ENCODE measurements at places on chromosomes 1 and 21.
A peak's percentile ranks its signal among the peaks of the same experiment; 100 is the strongest.

DNA sequence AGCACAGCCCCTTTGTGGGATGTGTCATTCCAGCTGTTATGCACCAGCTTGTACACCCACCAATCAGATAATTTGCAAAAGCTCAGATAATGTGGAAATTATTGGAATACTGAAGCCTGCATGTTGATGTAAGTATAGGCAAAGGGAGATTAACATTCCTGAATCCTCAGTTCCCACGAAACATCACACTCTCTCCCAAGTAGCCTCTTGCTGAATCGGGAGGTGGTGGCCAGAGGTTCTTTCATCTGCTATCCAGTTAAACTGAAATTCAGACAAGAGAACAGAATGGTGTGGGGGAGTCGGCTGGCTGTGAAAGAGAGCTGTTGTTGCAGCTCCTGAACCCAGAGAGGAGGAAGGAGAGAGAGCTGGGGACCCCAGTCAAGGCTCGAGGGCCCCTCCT is 170.9 kb downstream of the ZBTB18 start:
- no peak for DNase-seq

GRCh38 chr1:204072931-204073836 is at the start of gene SOX13:
Gene SOX13 (plus strand): TSS chr1:204073115. CDS start chr1:204112916, 39,801 bp downstream.
- peak; percentile 90 for DNase-seq

DNA sequence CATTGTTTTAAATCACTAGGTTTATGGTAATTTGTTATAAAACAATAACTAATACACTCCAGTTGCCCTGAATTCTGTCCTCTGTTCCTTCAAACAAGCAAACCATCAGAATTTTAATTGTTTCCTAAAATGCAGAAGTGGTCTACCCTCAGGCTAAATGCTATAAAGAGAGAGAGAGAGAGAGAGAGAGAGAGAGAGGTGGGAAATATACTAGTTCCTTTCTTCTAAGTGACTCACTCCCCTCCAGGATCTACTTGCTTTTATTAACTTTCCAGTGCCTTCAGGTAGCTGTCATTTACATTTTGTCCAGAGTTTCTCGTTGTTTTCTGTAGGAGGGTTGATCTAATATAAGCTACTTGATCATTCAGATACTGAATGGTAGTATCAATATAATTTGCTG is 26.4 kb downstream of the LRRC53 start:
- DNase-seq: no peak

DNA sequence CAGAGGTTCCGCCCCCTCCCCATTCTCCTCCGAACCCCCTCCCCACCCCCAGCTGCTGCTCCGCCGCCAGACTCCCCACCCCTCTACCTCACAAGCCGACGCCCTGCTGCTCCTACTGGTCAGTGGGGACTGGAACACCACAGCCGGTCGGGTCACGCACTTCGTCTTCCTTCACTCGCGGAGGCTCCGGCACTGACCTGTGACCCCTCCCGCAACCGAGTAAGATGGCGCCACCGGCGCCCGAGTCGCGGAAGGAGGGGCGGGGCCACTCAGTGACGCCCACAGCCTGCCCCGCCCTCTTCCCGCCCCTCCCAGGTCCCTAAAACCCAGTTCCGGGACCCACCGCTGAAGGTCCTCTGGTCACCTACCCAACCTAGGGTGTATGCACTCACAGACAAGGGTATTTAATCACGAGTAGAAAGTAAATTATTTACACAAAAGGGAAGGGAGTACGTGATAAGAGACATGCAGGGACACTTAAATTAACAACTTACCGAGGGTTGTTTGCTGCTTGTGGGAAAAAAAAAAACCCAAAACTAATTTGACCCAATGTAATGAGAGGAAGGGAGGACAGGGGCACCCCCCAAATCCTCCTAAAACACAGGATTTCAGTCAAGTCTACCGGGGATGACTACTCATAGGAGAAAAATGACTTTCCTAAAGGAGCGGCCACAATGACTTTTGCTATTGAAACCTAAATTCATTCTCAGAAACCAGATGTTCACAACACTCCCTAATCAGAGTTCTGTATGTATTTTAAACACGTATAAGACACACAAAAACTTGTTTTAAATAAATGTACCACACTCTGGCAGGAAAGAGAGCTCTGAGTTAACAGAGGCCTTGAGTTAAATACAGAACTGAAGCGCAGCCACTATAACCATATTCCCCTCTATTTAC is at the start of gene RIT1:
Gene RIT1, minus strand, starts transcription at position 194 of the 900 bp plus-strand sequence. CDS start 588 bp downstream, outside the sequence.
- DNase-seq: peak; percentile 82

DNA sequence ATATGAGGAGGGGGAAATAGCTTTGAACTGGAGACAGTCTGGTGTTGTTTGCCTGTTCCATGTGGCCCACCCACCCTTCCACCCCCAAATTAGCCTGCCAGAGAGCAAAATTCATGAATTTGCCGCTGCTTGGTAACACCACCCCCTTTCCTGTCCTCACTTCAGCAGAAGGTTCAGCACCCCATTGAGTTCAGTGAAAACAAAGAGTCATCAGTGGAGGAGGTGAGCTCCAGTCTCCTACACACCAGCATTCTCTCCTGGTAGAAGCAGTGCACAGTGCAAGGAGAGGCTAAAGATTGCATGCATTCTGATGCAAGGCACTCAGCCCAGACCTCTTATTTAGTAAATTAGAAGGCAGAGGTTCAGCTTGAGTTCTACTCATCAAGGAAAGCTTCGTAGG is 99.7 kb upstream of the DYNLT5 start:
- no peak for DNase-seq

DNA sequence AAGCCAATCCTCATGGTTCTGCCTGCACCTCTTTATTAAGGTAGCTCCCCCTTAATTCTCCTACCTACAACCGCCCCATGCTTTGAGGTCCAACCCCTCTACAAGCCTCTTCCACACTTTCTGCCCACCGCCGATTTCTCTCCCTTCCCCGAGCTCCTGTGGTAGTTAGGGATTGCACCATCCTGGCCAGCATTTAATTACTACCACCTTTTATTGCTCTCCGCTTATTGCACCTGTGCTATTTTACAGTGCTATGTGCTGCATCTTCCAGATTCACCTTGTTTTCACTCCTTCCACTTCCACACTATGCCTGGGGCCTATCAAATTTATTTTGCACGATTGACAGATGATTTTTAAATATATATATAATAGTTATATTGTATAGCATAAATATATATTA is 29.3 kb upstream of the DNAJC11 start:
- DNase-seq: no peak

GRCh38 chr1:51572365-51572764 is 44.5 kb upstream of the OSBPL9 start:
- no peak for DNase-seq

DNA sequence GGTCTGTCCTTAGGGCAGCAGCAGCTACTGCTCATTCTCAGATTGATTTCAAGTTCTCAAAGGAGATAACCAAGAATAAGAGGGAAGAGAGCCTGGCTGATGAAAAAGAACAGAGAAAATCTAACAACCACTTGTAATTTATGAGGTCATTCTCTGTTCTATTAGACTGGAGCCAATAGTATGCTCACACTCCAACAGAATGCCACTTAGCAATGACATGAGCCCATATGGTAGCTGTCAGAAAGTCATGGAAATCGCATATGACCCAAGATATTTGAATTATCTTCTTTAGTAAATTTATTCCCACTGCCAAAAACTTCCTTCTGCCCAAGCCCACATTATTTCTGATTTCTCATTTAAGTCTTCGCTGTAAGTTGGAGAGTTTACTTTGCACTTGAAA is 53.7 kb upstream of the PLA2G4A start:
- no peak for DNase-seq

DNA sequence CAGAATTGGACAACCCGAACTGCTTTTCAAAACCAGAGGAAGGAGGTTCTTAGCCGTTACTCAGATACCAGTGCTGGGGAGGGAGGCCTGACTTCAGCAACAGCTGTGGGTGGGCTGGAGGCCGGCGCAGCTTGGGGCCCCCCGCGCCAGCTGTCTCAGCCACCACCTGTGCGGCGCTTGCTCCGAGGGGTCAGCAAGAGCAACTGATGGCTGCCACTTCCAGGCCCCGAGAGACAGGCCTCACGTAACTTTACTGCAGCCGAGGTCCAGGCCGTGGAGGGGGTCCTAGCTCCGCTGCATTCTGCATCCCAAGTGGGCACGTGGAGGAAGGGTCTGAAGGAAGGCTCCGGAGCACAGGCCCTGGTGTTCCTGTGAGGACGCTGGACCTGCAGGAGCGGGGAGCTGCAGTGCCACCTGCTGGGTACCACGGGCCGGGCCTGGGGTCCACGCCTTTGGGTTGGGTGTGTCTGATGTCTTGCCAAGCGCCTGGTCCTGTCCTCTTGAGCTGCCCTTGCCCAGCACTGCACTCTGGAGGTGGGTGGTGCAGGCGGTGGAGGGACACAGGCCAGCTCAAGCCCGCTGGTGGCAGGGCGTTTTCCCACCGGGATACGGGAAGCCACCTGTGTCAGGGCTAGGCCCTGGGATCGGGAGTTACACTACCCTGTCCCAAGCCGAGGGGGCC is 9.8 kb downstream of the THAP3 start:
- peak; percentile 9 for DNase-seq

DNA sequence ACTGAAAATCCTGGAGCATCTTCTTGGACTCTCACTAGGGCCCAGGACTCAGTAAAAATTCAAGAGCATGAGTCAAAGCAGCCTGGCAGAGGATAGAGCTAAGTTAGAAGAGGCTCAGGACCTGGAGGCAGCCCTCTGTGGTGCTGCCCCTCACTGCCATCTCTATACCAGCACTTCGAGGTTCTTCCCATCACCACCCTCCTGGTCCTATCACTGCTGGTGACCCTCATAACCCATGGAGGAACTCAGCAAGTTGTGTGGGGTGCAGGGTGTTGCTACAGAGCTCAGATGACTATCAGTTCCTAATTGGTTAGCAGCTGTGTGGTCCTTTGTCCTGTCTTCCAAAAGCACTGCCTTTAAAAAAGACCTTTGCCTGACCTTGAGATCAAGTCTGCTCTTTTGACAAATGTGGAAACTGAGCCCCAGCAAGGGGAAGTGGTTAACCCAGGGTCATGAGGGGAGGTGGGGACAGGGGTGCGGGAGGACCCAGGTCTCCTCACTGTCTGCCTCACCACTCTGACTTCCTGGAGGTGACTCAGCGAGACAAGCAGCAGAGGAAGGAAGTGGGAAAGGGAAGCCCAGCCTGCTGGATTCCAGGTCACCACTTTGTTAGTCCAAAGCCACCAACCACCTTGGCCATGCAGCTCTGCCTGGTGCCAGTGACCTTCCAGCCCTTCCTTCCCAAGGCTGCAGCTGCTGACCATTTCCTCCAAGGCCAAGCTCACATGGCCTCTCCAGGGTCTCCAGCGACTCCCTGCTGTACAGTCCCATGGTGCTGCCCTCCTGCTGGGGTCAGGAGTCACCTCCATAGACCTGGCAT is 199.4 kb upstream of the EDN2 start:
- peak; percentile 21 for DNase-seq

DNA sequence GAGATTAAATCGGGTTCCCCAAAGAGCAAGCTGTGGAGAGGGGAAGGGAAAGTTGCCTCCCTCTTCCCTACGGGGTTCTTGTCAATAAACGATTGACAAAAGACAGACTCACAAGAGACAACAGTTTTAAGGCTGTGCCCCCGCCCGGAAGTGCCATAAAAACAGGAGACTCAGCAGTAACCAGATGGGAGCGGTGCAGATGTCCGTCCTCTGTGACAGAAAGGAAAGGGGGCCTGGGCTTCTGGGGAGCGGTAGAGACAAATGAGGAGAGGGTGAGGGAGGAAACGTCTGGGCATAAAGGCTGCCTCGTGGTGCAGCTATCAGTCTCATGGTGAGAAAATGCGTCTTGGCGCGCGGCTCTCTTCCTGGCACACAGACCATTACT is 5.9 kb downstream of the TP73 start:
- no peak for DNase-seq

- DNase-seq: no peak
Measured at GRCh38 chr1:11550664-11551283, 71.8 kb downstream of the DISP3 start.

GRCh38 chr1:186887203-186887602 is 58.5 kb downstream of the PLA2G4A start:
- DNase-seq: no peak

- DNase-seq: peak; percentile 89
Measured at GRCh38 chr1:230268371-230269170, 157.6 kb downstream of the PGBD5 start.

- no peak for DNase-seq
Measured at GRCh38 chr1:164683235-164683634, 124.3 kb downstream of the PBX1 start.

DNA sequence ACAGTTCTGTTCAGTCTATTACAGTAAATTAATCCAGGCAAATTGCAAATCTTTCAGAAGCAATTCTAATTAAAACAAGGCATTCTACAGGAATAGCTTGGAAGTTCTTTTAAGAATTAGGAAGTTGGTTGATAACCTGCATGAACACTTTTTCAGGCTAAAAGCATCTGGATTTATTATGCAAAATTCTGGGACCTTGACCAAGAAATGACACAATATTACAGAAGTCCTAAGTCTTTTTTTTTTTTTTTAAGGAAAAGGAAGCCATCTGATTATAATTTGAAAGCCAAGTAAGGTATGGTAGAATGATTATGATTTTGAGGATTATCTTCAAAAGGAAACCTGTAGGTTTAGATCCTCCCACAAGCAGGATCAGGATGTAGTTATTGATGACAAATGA is 74.7 kb upstream of the KCNK2 start:
- no peak for DNase-seq

DNA sequence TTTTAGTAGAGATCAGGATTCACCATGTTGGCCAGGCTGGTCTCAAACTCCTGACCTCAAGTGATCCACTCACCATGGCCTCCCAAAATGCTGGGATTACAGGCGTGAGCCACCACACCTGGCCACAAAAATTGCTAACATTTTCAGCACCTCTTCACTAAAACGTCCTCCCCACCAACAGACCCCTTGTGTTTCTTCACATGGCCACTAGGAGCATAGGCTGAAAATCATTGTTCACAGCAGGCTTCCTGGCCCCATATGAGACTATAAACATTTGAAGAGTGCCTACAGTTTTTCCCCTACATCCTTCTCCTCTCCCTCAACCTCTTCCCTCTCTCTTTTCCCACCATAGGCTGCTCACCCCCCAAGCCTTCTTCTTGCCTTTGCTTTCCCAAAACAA is 28.0 kb upstream of the SFPQ start:
- peak; percentile 2 for DNase-seq

DNA sequence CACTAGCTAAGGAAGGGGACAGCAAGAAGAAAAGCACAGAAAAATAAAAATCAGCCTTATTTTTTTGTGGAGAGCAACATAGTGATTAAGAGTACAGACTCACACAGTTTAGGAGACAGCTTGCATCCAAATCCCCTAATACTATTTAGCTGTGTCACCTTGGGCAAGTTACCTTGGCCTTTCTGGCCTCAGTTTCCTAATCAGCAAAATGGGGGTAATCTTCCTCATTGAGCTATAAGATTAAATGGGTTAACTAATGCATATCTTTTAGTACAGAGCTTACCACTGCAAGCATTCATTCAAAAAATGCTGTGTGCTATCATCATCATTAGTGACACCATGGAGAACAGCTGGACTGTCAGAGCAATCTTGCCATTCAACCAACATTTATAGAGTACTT is 77.7 kb downstream of the CD46 start:
- no peak for DNase-seq

- no peak for DNase-seq
Measured at GRCh38 chr1:213585959-213586586, 401.7 kb upstream of the PROX1 start.

All from NCI-H146 (cell line).